ENCODE measurements at places on chromosomes 3 and 15.

- no peak for DNase-seq
Measured at GRCh38 chr3:17894434-17895060, 152.1 kb upstream of the TBC1D5 start.

DNA sequence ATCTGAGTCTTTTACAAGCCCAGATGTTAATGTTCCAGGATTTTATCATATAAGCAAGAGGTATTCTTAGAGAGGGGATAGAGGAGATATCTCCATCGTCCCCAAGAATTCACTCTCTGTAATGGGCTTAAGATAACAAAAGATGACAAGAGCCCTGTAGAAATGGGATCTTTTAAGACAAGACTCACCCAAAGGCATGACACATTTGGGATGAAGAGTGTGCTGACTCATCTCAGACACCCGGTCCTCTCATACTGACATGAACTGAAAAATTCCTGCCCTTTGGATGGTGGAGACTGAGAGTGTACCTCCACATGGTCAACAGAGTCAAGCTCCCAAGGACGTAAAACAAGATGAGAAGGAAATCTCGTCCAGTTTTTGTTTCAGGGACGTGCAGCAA, 11.0 kb downstream of the LEKR1 start:
- no peak for DNase-seq

- peak; percentile 17 for DNase-seq
Measured at GRCh38 chr3:141811348-141811747, 48.1 kb downstream of the GRK7 start.

DNA sequence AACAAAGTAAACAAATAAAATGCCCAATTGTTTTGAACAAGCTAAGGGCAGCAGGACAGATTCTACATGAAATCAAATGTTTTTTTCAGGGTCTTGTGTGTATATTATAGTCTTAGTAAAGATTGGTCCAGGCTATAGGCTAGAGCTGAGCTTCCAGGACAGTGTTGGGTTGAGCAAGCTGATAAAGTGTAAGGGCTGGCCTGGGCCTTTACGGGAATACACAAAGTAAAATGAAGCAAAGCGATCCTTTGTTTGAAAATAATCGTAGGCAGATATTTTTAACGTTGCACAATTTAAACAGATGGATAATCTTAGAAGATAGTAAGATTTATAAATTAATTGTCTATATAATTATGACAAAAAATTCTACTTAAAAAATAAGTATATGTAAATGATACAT, 1204.6 kb downstream of the OTOL1 start:
- no peak for DNase-seq

DNA sequence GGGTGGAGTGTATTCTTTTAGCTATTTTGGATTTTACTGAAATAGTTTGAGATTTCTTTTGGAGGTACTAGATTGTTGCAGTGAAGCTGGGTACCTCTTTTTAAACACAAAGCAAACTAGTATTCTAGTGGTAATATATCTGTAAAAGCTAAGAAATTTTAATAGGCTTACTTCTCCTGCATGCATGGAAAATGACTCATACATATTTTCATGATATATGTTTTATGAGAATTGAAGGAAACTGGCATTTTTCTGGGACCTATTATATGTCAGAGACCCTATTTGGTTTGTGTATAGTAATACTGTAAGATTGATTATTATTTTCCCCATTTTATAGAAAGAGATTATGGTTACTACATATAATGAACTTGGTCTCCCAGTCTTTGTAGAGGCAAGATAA, 851.0 kb downstream of the DIPK2A start:
- no peak for DNase-seq

GRCh38 chr3:103055021-103055520, 620.3 kb downstream of the ZPLD1 start:
- DNase-seq, result no peak

- no peak for DNase-seq
Measured at GRCh38 chr3:13785351-13785750, 94.5 kb downstream of the WNT7A start.

- no peak for DNase-seq
Measured at GRCh38 chr3:72593881-72594397, 254.3 kb downstream of the SHQ1 start.

GRCh38 chr3:30083315-30083714, 523.1 kb upstream of the TGFBR2 start:
- no peak for DNase-seq

- no peak for DNase-seq
Measured at GRCh38 chr3:26630669-26631389, 8.3 kb downstream of the LRRC3B start.

GRCh38 chr3:40713795-40714194, 189.0 kb downstream of the ZNF621 start:
- no peak for DNase-seq

- no peak for DNase-seq
Measured at GRCh38 chr15:22980189-22981050, at the start of gene CYFIP1. CYFIP1 (minus strand) TSS chr15:22980368; CDS start chr15:22947285, 33,083 bp downstream.

GRCh38 chr3:31105011-31105410, 210.6 kb upstream of the GADL1 start:
- DNase-seq, result no peak

DNA sequence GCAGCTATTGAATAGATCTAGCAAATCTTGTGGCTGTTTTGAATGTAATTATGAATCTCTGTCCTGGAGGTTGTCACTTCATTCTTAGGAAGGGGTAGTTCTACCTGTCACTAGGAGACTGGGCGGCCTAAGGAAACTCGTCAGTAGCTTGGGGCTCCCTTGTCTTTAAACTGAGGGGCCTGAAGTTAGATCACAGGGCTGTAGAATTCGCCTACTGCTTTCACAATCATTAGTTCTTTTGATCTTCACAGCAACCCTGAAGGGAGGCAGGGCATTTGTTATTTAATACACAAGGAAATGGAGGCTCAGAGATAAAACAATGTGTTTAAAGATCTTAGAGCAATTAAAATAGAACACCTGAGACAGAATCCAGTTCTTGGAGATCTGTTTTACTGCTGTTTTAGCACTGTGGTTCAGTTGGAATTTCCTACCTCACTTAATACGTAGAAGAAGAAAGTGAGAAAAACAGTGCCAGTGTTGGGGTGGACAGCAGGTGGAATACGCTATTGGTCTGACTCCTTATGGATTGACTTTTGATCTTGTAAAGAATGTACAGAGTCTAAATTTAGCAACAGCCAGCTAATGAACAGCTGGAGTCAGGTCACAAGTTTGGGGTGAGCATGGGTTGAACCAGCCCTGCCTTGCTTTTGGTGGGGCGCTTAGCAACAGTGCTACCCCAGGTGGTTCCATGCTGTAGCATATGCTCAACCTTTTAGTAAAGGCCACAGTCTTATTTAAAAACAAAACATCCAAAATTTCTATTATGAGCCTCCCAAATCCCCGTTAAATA, 71.4 kb upstream of the BHLHE40 start:
- no peak for DNase-seq

GRCh38 chr3:50068134-50068533, 20.6 kb upstream of the RBM5 start:
- no peak for DNase-seq
